D721Med (cell line): ENCODE measurements at places on chromosomes 7 and 10.

DNA sequence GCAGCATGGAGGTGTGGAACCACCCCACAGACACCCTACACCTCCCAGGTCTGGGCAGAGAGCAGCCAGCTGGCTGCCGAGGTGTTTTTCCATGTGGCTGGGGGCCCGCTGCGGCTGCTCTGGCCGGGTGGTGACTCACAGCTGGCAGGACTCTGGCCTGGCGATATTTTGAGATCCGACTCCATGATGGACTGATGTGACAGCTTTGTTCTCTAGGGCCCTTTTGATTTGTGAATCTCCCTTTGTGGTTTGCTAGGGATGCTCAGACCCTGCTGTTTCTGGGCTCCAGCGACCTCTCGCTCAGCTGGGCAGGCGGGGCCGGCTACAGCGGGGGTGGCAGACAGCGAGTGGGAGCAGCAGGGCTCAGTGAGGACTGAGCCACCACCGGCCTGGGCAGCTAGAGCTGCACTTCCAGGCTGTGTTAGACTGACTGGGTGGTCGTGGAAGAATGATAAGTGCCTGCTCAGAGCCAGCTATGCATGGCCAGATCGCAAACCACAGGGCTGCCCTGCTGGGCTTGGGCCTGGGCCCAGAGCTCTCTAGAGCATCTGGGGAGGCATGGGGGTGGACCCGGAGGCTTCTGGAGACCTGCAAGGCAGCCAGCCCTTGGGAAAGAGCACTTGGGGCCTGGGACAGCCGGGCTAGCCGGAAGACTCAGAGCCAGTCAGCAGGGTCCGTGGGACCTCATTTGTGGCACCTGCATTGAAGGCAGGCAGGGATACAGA lies 46.2 kb upstream of the GDF10 start:
- no peak for DNase-seq

- DNase-seq = no peak
These were observed 177.8 kb downstream of the PTPRN2 start for GRCh38 chr7:158409816-158410330.

DNA sequence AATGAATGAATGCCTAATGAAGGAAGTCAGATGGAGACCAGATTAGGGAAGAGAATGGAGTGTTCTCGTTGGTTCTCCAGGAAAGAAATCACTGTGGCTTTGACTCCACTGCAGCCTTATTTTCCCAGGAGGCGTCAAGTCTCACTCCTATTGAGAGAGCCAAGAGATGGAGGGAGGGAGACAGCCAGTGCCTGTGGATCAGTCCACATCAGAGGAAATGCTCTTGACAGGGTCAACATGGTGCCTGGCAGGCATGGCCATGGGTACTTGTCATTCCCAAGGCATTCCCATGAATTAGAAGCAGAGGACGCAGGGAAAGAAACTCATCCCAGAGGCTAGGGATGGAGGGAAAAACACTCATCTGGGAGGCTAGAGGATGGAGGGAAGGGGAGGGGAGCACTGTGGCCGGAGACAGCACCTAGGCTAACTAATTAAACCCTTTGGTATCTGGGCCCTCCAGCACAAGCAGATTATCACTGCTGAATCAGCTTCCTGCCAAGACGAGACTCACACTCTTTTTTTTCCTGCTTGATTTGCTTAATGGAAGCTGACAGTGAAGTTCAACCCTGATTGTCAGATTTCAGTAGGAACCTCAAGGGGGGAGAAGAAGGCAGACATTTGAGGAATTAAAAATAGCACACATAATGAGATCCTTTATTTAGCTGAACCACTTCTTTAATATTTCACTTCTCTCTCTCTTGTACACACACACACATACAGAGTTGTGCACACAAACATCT lies 1233.2 kb upstream of the AUTS2 start:
- no peak for DNase-seq

DNA sequence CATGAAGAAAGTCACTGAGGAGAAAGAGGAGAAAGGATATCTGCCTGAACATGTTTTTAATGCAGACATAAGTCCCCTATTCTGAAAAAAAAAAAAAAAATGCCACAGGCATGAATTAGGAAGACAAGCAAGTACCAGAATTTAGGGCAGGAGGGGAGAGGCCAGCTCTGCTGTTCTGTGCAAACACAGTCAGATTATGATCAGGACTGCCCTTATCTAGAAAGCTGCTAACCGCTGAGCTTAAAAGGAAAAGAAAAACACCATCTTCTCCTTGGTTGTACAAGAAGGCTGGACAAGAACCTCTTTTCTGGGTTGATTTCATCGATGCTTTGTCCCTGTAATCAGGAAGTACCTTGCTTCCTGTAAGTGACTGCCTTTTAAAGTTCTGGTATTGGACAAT lies 15.3 kb upstream of the PWWP2B start:
- DNase-seq = no peak

- no peak for DNase-seq
These were observed 12.7 kb upstream of the SNX8 start for GRCh38 chr7:2326951-2327350.

GRCh38 chr7:21771906-21772610 lies 173.6 kb downstream of the CDCA7L start:
- DNase-seq = no peak

- DNase-seq = no peak
These were observed 478.7 kb downstream of the INHBA start for GRCh38 chr7:41224063-41224763.

- no peak for DNase-seq
These were observed 132.3 kb upstream of the TBX20 start for GRCh38 chr7:35386082-35386815.

GRCh38 chr7:16431646-16432424 lies 10.5 kb upstream of the CRPPA start:
- no peak for DNase-seq

DNA sequence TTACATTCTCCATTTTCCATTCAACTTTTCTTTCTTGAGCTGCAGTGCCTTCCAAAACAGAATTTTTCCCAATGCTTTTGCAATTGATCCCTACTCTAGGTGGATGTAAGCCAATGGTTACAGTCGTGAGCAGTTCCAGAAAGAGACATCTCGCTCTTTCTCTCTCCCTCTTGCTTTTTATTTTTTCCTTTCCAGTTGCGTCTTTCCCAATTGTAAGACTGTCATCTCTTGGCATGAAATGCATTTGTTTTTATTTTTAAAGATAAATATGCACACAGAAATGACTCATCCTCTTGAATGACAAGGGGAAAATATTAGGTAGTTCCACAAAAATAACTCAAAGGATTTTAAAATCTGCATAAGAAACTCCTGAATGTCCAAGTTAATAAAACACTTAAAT lies 25.1 kb downstream of the GLI3 start:
- DNase-seq = no peak

GRCh38 chr10:109924967-109925620 lies 1.8 kb upstream of the XPNPEP1 start:
- no peak for DNase-seq

DNA sequence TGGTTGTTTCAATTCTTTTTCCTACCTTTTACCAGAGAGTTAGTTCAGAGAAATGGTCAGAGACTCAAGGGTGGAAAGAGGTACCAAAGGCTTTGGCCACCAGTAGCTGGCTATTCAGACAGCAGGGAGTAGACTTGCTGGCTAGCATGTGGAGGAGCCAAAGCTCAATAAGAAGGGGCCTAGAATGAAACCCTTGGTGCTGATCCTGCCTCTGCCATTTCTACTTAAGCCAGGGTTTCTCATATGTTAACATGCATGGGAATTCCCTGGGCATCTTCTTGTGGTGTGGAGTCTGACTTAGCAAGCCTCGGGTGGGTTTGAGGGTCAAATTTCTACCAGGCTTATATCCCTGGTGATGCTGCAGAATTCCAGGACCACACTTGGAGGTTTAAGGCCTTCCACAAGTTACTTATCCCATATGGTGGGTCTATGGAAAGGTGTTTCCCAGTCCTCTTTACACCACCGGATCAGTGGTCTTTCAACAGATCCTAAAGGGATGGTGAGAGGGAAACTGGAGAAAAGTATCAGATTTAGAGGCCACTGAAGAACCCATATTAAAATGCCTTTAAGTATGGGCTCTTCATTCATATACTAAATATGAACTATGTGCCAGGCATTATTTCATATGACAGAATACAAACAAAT lies 3.2 kb downstream of the IL6 start:
- no peak for DNase-seq

- DNase-seq = no peak
These were observed 137.7 kb downstream of the RTKN2 start for GRCh38 chr10:62130948-62131347.

- DNase-seq = no peak
These were observed 14.7 kb downstream of the CDNF start for GRCh38 chr10:14822879-14823755.

DNA sequence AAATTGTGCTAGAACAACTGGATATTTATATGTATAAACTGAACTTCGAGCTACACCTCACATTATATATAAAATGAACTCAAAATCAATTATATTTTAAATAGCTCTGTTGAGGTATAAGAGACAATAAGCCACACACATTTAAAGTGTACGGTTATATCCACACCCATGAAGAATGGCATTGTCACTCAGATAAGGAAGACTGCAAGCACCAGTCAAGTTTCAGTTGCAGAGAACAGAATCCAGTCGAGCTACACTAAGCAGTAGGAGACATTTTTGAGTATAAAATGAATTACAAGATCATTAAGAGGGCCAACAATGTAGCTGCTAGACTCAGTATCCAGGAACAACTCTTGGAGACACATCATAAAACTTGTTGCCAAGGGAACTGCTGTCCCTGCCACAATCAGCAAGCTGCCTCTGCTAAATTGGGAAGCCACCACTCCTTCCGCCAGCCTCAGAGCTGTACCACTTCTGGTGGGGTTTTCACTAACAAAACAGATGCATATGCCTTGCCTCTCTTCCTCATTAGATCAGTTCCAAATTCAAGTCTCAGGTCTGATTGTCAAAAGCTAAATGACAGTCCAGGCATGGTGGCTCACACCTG lies 19.6 kb upstream of the GPNMB start:
- DNase-seq = no peak

DNA sequence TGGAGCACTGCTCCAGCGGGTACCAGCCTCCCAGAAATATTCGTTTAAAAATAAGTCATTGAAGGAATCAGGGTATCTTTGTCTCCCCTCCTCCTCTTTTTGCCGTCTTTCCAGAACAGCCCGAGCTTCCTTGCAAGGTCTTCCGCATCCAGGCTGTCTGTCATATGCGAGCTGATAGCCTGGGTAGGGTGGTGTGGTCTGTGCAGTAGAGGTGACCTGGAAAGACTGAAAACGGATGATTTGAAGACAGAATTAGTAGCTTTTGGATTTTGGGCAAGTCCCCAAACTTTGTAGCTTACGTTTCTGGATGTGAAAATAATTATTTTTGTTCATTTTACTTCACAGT lies 480 bp downstream of the VPS50 start:
- DNase-seq = no peak

GRCh38 chr10:42963312-42963711 lies 113.6 kb upstream of the RET start:
- no peak for DNase-seq

GRCh38 chr10:59362144-59362958 lies at the start of gene FAM13C:
FAM13C (minus strand) TSS chr10:59362549; CDS start chr10:59362460, 89 bp downstream.
- DNase-seq = no peak

DNA sequence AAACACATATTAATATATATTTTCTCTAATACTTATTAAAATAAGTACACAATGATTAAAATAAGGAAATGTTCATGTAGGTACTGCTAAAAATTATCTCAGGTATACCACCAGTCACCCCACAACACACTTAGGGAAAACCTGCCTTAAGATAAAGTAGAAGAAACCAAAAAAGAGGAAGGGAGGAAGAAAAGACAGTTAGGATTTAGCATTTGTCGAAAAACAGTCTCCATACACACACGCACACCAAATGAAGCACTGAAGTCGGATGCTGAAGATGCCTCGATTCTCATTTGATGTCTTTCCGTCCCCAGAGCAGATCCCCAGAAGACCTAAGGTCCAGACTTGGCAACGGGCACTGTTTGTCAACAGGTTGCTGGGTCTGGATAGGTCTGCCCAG lies 30.0 kb upstream of the ARID5B start:
- no peak for DNase-seq

DNA sequence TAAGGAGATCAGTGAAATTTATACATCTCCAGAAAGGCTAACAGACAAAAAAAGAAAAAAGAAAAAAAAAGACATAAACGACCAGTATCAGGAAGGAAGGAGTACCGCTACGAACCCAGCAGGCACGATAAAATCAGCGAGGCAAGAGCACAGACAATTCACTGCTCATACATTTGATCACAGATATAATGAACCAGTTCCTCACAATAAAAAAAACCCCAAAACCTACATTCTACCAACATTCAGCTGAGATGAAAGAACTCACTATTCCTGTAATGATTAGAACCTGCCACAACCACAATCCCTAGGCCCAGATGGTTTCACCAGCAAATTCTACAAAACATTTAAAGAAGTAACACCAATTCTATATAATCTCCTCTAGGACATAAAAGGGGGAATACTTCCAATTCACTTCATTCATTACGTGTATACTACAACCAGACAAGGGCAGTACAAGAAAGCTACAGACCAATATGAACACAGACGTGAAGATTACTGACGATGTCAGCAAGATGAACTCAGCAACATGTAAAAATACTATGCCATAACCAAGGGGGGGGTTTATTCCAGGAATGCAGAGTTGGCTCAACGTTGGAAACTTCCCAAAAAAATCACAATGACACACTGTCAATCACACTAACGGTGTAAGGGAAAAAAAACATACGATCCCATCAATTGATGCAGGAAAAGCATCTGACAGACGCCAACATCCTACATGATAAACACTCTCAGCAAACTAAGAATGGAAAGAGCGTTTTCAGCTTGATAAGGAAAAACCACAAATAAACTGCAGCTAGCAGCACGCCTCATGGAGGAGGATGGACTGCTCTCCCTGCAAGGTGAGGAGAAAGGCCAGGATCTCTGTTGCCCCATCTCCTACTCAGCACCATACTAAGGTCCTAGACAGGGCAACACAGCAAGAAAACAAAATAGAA lies 256.2 kb downstream of the ELFN1 start:
- no peak for DNase-seq

DNA sequence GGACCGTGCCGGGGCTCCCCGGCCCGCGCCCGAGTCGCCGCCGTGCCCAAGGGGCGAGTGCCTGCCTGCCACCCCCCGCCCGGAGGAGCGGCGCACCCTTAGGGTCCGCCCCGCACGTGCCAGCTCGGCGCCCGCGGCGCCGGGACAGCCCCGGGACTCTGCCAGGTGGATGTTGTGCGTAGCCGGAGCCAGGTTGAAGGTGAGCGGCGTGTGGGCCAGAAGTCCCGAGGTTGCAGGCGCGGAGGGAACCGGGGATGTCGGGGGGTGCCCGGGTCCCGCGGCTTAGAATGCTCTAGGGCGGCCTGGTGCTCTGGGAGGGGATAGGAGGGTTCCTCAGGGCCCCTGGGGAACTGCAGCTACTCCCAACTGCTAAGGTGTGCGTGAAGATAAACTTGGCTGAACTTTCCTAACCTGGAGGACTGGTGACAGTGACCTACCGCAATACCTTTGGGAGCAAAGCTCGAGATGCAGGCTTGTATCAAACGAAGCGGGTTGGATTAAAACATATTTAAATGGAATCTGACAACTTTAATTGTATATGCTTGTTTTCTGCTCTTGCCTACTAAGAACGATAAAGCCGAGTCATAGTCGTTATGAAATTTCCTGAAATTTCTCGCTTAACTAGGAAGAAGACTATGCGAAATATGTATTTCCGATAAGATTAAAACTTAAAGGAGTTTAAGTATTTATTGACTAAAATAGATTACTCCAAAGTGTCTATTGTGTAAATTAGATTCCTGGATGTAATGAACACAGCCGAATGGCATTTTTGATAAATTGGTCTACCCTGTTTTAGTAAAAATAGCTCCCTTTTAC lies at the start of gene CUX1:
Gene CUX1, plus strand, starts transcription at position 156 of the 816 bp plus-strand sequence. Its CDS starts 14 bp downstream, at position 170.
- no peak for DNase-seq
